ENCODE measurements at places on chromosomes 7 and 10.

DNA sequence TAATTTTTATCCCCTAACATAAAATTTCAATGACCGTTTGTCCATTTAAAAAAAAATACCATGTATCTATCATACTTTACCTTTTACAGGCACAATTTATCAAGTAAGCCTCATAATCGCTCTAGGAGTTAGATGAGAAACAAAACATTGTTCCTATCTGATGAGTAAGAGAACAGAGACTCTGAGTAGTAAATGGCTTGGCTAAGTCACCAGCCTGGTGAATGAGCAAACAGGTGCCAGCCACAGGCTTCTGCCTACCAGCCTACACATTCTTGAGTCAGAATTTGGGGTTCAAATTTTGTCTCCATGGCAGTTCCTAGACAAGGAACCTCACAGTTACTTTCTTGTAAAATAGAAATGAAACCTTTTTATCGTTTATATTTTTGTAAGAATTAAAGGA lies 235.4 kb downstream of the HGF start:
- DNase-seq, result no peak

- DNase-seq, result no peak
Measured at GRCh38 chr10:18044976-18045720, 93.4 kb downstream of the SLC39A12 start.

DNA sequence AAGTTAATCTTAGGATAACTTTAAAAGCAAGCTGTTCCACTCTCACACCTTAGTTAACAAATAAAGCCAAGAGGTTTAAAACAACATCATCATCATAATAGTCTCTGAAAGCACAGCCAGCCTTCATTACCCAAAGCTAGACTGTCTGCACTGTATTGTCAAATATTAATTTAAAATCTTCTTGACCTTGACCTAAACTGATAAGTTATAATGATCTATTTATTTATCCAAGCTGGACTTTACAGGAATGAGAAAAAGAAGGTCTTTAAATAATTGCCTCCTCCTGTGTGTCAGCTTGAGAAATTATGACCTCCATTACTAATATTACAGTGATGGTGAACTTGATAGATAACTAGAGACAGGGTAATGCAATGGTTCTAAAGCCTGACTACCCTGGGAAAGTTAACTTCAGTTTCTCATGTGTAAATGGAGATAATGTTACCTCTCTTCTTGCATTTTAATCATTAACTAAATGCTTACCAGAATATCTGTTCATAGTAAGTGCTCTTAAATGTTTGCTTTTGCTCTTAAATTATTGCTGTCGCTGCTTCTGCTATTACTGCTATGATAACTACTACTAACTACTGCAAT lies 111.0 kb downstream of the KAT6B start:
- no peak for DNase-seq

DNA sequence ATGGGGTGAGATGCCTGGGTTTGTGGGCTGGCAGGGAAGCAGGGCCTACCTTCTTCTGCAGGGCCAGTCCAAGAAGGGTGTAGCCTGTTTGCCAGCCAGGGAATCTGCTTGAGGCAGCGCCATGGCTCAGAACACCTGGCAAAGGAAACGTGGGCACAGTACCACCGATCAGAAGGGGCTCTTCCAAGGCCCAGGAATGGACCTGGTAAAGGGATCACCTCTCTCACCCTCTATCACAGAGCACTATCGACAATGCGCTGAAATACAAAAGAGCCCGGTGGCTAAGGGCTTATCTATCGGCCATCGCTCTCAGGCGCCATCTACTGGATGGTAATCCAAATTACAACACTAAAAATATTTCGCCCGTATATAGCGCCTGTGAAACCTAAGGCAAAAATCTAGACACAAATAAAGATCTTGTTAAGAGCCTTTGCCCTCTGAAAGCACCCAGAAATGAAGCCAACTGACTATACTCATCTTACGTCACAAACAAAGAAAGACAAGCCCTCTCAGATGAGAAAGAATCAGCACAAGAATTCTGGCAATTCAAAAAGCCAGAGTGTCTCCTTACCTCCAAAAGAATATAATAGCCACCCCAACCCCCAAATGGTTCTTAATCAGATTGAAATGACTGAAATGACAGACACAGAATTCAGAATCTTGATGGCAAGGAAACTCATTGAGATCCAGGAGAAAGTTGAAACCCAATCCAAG lies 217.8 kb upstream of the HPS1 start:
- DNase-seq, result peak; percentile 29

DNA sequence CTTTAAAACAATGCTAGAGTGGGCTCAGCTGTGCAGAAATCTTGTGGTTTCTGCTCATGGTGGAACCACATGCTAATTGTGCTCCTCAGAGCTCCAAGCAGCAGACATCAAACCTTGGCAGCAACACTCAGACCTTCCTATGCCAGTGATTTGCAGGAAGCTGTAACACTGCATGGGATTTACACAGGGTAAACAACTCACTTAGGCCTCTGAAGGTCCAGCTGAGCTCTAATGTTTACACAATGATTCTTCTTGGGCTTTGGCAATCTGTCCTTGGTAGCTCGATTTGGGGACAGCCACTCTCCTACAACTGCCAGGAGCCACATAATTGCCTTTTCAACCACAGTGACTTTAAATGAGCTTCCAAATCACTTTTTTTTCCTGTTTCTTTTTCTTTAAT lies 97.7 kb upstream of the PDLIM1 start:
- no peak for DNase-seq

GRCh38 chr7:6271694-6272440 lies 557 bp downstream of the CYTH3 start:
- DNase-seq, result peak; percentile 27

- no peak for DNase-seq
Measured at GRCh38 chr10:16988900-16989299, 140.7 kb downstream of the CUBN start.

- DNase-seq, result no peak
Measured at GRCh38 chr7:89680161-89680560, 474.1 kb upstream of the STEAP1 start.

DNA sequence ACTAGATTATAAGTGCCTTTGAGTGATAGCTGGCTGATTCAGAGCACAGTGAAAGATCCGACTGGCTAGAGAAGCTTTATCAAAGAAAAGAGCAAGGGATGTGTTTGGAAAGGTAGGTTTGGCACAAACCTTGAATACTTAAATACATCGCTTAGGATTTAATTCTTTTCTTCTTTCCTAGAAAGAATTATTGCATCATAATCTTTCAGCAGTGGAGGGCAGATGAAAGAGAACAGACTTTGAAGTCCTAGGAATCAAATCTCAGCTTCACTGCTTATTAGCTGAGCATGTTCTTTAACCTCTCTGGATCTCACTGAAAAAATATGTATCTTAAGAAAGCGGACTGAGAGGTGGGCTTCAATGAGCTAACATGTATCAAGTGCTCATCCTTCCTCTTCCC lies 122.8 kb downstream of the ZNF365 start:
- DNase-seq, result no peak

GRCh38 chr10:30456266-30456665 lies 22.3 kb downstream of the MAP3K8 start:
- peak; percentile 30 for DNase-seq

GRCh38 chr7:22302951-22303423 lies 54.0 kb downstream of the RAPGEF5 start:
- DNase-seq, result no peak

DNA sequence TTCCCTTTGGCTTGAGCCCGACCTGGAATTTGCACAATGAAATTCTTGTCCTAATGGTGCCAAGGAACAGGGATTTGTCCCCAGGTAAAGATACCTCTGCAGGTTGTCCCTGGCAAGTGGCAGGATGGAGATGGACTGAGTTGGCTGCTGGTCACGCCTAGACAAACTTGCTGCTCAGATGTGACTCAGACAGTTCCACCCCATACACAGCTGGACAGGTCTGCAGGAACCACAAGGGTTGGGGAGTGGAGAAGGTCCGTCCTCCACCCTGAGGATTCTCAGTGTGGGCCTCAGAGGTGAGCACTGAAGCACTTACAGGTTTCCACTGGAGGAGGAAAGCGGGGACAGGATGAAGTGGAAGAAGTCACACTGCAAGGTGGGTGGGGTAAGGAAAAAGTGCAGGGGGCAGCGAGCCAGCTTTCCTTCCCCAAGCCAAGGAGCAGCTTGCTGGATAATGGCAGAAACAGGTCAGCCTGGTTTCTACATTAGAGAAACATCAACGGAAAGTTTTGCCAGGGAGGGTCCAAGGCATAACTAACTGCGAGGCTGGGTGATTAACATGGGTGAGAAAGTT lies 20.5 kb downstream of the ITPRIP start:
- DNase-seq, result no peak

Data from stimulated activated CD4-positive, alpha-beta T cell treated with anti-CD3 and anti-CD28 coated beads, Interleukin-15, amount 100 ng/mL, for 24 hours (primary cell).